Glomerular endothelial cell (primary cell): ENCODE measurements at places on chromosomes 6 and 20. TPM values are rescaled to one million over a fixed set of nuclear protein-coding genes. Genes with fewer than 3 reads are reported as not detected.

- DNase-seq, result no peak
These were observed 47.8 kb upstream of the NRSN1 start for GRCh38 chr6:24078200-24078599.

Gene MBOAT1
- 1.4 and 2.9 TPM in 2 replicates for total RNA-seq

Gene F13A1
- total RNA-seq, result not detected in 2 replicates

Gene C6orf118
- total RNA-seq, result not detected in 2 replicates

- no peak for DNase-seq
These were observed 32.3 kb upstream of the LGSN start for GRCh38 chr6:63352069-63352543.

- DNase-seq, result no peak
These were observed 86.6 kb upstream of the PAX1 start for GRCh38 chr20:21618759-21619416.
